ENCODE measurements at places on chromosomes 7 and 10.

DNA sequence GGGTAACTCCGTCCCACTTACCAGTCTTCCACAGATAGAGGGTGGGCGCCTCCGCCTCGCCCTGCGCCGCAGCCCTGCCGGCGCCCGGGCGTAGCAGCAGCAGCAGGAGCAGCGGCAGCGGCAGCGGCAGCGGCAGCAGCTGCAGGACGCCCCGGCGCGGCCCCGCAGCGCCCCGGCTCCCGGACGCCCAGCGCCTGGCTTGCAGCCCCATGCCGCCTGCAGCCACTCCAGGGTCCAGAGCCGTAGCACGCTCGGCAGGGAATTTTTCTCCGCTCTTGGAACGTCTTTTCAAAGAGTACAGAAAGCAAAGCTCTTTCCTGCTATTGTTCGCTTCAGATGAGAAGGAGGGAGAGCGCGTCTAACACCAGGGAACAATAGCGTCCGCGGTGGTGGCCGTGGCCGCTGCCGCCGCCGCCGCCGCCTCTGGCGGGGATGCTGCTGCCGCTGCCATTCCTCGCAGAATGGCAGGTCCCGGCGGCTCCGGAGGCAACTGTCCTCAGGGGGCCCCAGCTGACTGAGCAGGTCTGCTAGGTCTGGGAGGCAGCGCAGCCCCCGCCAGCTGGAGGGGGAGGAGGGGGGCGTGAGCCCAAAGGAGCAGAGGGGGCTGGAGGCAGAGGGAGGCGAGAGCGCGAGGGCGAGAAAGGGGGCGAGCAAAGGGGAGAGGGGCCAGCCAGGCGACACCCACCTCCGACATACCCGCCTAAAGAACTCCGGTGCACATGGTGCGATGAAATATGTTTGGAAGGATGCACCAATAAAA is at the start of gene THSD7A:
Gene THSD7A (minus strand): TSS at position 463 of the 760 bp plus-strand sequence. CDS start 252 bp downstream, at position 211.
- peak; percentile 37 for DNase-seq

- DNase-seq = no peak
Measured at GRCh38 chr10:54137396-54137795, 663.6 kb downstream of the PCDH15 start.

- no peak for DNase-seq
Measured at GRCh38 chr10:95211606-95212279, 17.7 kb downstream of the ACSM6 start.

- no peak for DNase-seq
Measured at GRCh38 chr10:5692461-5693358, 8.1 kb downstream of the TASOR2 start.

DNA sequence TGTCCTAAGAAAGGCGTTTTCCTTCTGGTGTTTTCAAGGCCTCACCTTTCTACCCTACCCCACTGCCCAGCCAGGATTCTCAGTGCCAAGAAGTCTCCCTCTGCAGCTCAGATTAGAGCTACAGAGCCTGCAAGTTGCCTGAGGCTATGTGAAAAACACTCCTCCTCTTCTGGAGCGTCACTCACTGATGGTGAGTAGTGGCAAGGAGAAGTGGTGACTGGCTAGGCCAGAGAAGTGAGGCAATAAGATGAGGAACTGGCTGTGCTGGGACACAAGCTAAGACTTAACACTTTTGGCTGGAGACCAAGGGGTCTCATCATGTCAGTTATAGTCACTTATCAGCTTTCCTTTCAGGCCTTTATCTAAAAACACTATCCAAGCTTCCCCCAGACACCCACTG is 86.7 kb upstream of the PRKAR2B start:
- no peak for DNase-seq

DNA sequence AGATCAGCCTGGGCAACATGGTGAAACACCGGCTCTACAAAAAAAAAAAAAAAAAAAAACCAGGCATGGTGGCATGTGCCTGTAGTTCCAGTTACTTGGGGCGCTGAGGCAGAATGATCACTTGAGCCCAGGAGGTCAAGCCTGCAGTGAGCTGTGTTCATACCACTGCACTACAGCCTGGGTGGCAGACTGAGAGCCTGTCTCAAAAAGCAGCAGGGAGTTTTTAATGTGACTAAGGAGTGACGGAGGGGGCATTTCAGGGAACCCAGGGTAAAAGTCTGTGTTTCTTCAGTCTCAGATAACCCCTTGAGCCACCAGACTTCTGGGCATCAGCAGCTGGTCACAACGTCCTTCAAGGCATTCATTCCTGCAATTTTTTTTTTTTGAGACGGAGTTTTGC is 2.2 kb upstream of the C10orf95 start:
- no peak for DNase-seq

DNA sequence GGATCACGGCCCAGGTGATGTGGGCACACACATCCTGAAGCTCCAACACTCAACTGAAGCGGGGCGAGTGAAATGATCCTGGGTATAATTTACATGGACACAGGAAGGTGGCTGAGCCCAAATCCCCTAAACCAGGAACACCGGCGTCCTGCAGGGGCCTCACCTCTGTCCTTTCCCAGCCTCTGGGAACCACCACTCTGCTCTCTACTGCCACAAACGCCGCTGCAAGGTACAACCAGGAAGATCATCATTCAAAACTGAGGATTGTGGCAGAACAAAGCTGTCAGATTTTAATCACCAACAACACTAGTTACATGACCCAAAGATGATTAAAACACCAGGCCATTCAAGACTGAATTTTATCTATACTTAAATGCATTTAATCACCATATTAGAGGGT is 104.0 kb downstream of the DIP2C start:
- DNase-seq = no peak

DNA sequence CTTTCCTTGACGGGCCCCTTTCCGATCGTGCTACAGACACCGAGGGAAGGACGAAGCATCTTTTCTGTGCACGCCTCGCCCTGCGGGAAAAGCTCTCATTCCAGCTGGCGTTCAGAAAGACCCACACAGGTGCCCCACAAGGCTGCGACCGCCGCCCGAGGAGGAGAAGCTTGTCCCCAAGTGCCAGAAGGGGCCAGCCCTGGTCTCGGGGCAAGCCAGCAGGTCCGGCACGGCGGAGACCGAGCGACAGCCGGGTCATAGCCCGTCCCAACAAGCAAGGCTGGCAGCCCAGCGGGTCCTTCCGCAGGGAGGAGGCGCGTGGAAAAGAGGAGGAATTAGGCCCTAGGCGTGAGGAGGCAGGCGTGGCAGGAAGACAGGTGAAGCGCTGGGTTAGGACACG is 62.7 kb downstream of the TNRC18 start:
- DNase-seq = no peak

- no peak for DNase-seq
Measured at GRCh38 chr10:49327036-49327813, 28.3 kb downstream of the C10orf71 start.

GRCh38 chr10:116300542-116300941 is 23.7 kb upstream of the CCDC172 start:
- DNase-seq = no peak

- DNase-seq = no peak
Measured at GRCh38 chr10:23293145-23293724, 51.4 kb downstream of the C10orf67 start.

GRCh38 chr7:26639695-26640094 is 224.7 kb downstream of the SKAP2 start:
- DNase-seq = no peak

DNA sequence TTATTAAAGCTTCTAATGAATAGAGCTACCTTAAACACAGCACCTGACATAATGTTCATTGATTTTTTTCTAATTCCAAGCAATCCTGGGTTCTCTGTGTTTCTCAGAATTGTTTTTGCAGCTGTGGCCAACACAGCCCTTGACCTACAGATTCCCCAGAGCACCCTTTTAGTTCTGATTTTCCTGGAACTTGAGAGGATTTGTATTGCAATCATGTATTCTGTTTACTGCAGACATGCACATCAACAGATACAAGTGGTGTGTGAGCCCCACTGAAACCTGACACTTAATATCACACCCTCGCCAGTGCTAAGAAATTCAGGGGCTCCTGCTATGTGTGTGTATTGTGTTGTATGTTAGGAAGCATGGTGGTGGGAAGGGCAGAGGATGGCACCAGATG is 344.2 kb upstream of the POM121L12 start:
- DNase-seq = no peak

- DNase-seq = no peak
Measured at GRCh38 chr10:78178940-78179339, 145.3 kb downstream of the RPS24 start.

GRCh38 chr7:93817526-93817925 is 73.0 kb downstream of the TFPI2 start:
- no peak for DNase-seq

GRCh38 chr7:54769203-54769602 is 10.2 kb upstream of the SEC61G start:
- DNase-seq = no peak

GRCh38 chr10:87987206-87987605 is 123.8 kb downstream of the PTEN start:
- no peak for DNase-seq

- no peak for DNase-seq
Measured at GRCh38 chr7:52540041-52540440, 495.4 kb upstream of the POM121L12 start.

DNA sequence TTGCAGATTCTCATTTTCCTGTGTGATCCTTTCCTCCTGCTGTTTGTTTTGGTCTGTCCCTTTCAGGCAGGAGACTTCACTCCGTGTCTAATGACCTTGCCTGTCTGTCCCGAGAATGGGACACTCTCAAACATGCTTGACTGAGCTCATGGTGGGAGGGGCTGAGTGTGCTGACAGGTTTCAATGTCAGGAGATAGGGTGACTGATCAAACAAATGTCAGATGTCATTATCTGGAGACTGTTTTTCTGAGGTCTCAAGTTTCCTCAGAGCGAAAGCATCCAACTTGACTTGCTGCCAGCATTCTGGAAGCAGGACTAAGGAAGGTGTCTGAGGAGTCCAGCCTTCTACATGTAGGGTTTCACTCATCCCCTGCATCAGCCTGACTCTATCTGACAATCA is 228.8 kb upstream of the KIAA1217 start:
- DNase-seq = peak; percentile 37

DNA sequence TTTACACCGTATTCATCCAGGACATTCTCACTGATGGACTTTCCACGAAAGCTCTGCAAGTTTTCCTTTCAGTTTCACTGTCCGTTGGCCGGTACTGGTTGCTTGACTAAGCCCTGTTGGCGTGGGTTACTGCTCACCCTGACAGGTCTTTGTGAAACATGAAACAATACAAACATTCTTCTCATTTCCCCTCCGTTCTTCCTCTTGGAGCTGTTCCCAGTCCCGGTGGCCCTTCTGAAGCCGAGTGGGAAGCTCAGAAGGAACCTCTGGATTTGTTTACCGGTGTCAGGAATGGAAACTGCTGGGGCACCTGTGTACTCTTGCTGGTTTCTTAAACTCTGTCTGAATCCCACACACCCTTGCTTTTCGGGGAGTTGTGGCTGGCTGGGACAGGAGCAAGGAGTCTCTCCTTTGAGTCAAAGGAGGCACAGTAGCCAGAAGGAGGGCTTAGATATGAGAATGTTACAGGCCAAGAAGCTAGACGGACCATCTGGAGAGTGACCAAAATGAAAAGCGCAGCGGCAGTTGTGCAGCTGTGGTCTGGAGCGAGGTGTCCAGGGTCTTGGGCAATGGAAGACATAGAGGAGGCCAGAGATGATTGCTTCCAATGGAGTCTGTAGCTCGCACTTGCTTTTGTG is 45.7 kb downstream of the LYZL2 start:
- DNase-seq = peak; percentile 67

- peak; percentile 72 for DNase-seq
Measured at GRCh38 chr10:102394079-102394800, 1.3 kb upstream of the NFKB2 start.

- no peak for DNase-seq
Measured at GRCh38 chr10:43061760-43062159, 15.1 kb upstream of the RET start.

- no peak for DNase-seq
Measured at GRCh38 chr10:96427291-96427690, 68.5 kb upstream of the OPALIN start.

DNA sequence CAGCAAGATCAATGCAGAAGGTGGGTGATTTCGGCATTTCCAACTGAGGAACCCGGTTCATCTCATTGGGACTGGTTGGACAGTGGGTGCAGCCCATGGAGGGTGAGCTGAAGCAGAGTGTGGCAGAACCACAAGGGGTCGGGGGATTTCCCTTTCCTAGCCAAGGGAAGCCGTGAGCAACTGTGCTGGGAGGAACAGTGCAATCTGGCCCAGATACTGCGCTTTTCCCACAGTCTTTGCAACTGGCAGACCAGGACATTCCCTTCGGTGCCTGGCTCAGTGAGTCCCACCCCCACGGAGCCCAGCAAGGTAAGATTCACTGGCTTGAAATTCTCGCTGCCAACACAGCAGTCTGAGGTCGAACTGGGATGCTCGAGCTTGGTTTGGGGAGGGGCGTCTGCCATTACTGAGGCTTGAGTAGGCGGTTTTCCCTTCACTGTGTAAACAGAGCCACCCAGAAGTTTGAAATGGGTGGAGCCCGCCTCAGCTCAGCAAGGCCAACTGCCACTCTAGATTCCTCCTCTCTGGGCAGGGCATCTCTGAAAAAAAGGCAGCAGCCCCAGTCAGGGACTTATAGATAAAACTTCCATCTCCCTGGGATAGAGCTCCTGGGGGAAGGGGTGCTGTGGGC is 58.6 kb upstream of the SLC26A5 start:
- no peak for DNase-seq

GRCh38 chr10:71804077-71804476 is 30.8 kb upstream of the VSIR start:
- no peak for DNase-seq

- no peak for DNase-seq
Measured at GRCh38 chr7:74288034-74288881, 949 bp upstream of the CLIP2 start.

DNA sequence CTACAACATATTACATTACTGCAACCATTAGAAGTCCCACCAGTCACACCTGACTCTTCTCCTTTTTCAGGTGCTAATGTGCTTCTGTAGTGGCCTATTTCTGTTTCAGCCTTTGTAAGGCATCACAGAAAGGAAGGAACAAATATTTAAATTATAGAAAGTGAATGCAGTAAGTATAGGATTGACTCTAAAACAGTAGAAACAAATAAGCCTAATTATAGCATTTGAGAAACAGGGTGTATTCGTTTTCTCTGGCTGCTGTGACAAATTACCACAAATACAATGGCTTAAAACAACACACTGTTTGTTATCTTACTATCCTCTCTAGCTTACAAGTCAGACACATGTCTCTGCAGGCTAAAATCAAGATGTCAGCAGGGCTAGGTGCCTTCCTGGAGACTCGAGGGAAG is 69.4 kb downstream of the CCSER2 start:
- no peak for DNase-seq

- no peak for DNase-seq
Measured at GRCh38 chr10:31939797-31940708, 11.4 kb upstream of the ARHGAP12 start.

DNA sequence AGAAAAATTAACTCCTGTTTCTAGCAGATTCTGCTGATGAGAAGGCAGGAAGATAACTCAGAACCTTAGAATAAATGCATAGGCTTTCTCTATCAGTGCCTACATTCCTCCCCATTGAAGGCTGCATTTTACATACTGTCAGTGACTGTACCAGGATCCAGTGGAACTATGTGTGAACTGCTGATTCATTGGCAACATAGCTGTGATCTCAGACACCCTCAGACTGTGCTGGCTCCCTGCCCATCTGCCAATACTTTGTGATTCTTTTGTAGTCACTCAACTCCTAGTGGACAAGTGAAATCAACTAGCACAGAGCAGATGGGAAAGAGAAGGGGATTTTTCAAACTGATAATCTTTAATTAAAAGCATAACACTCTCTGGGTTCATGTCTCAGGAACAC is 375.8 kb downstream of the MDFIC start:
- DNase-seq = no peak

- DNase-seq = no peak
Measured at GRCh38 chr7:30422922-30423321, 55.7 kb downstream of the NOD1 start.

Measured in left renal pelvis (tissue), 4 donors.